ENCODE measurements at places on chromosomes 11 and 22. TPM values are rescaled to one million over a fixed set of nuclear protein-coding genes. Genes with fewer than 3 reads are reported as not detected.

The GLYATL1 gene
- total RNA-seq, result not detected

The MMP8 gene
- total RNA-seq, result not detected

The KRTAP5-8 gene
- not detected for total RNA-seq

The INPP5J gene
- 0.33 TPM for total RNA-seq

The OR8G1 gene
- total RNA-seq, result not detected

The OR6A2 gene
- total RNA-seq, result 0.38 TPM

The DYNC2H1 gene
- total RNA-seq, result 6.5 TPM

The PLAAT5 gene
- not detected for total RNA-seq

The CHADL gene
- 0.98 TPM for total RNA-seq

The LGR4 gene
- 3.7 TPM for total RNA-seq

The GAL gene
- total RNA-seq, result 2.9 TPM

The SCYL1 gene
- 76.4 TPM for total RNA-seq

The OR52A1 gene
- not detected for total RNA-seq

The OR5A1 gene
- total RNA-seq, result not detected

The MRPL49 gene
- 58.6 TPM for total RNA-seq

The DEFB131B gene
- not detected for total RNA-seq

The MUC6 gene
- not detected for total RNA-seq

The ELMOD1 gene
- 0.38 TPM for total RNA-seq

The LRP5 gene
- 34.6 TPM for total RNA-seq

The RIMBP3B gene
- not detected for total RNA-seq

The IL10RA gene
- total RNA-seq, result 0.10 TPM

The FAT3 gene
- 0.33 TPM for total RNA-seq

The CRYBB2 gene
- not detected for total RNA-seq

The NELL1 gene
- total RNA-seq, result not detected

The KLHL35 gene
- 2.0 TPM for total RNA-seq

The TRIM6 gene
- 2.1 TPM for total RNA-seq

The CTSF gene
- total RNA-seq, result 14.5 TPM

The SERGEF gene
- total RNA-seq, result 10.2 TPM

The SERPIND1 gene
- not detected for total RNA-seq

The FERMT3 gene
- 47.7 TPM for total RNA-seq

The TREH gene
- total RNA-seq, result not detected

The OR5T3 gene
- not detected for total RNA-seq

The PRODH gene
- total RNA-seq, result not detected

The SPDYC gene
- not detected for total RNA-seq

The SEPTIN3 gene
- under 0.01 TPM for total RNA-seq

All from vein endothelial cell (primary cell).